Stimulated activated naive CD4-positive, alpha-beta T cell treated with Interleukin-2 at 50 U/mL for 16 hours (primary cell): ENCODE measurements at places on chromosomes 16 and 17.

DNA sequence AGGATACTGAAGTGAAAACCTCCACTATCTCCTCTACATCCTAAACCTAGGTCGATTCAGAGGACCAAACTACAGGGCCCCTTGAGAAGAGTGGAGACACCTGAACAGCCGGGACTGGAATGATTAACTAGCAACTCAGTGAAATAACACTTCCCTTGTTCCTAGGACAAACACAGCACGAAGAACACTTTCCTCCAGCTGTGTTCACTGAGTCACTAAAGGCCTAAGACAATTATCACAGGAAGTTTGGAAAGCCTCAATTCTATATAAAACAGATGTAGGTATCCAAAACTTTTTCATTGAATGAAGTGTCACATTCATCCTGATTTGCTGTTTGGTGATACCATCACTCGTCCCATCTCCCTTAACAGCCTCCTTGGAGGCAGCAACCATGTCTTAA, 15.5 kb upstream of the CUEDC1 start:
- DNase-seq, result no peak

DNA sequence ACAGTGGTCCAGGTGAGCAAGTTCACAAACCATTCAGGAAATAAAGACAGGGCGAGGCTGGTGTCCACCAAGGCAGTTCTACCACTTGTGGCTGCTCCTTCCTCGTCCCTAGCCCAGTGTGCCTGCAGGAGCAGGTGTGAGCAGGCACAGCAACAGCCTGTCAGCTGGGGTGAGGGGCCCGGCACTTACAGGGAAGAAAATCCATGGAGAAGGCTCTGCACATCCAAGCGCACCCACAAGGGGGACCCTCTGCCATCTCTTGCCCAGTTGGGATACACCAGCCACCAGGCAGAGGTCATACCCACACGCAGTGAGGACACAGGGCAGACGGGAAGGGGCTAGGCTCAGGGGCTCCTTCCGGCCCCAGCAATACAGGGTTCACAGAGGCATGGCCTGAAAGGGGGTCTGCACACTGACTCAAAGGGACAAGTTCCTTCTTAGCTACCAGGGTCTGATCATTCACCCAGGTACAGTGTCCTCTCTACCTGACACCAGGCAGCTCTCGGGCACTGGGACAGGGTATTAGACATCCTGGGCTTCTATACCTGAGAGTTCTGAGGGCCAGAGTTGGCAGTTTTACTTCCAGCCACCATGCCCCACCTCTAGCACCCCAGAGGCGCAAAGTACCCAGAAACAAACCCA, 27.0 kb downstream of the CDIP1 start:
- no peak for DNase-seq

- no peak for DNase-seq
Observed at GRCh38 chr16:7422036-7422888, 89.6 kb downstream of the RBFOX1 start.

GRCh38 chr17:32569171-32570080, 82.6 kb downstream of the CDK5R1 start:
- no peak for DNase-seq

DNA sequence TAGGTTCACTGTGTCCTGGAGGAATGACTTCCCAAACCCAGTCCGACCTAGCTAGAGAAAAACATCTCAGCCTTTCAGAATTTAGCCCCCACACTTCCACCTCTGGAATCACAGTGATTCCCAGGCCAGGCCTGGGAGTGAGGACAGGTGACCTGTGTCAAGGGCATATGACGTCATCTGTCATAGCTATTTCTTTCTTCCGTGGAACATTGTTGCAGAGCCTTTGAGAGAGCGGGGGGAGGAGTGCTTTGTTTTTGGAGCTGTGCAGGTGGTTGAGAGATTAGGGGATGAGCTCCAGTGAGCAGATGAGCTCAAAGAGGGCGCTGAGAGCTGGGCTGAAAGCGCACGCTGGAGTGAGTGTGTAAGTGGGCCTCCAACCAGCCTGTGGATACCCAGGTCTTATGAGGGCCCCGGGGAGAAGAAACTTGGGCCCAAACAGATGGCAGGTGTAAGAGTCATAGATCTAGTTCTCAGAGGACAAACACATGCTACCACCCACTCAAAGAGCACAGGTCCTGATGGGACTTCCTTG, 344.8 kb downstream of the SNX29 start:
- DNase-seq, result no peak

- DNase-seq, result no peak
Observed at GRCh38 chr17:7497636-7498035, 13.5 kb downstream of the POLR2A start.

DNA sequence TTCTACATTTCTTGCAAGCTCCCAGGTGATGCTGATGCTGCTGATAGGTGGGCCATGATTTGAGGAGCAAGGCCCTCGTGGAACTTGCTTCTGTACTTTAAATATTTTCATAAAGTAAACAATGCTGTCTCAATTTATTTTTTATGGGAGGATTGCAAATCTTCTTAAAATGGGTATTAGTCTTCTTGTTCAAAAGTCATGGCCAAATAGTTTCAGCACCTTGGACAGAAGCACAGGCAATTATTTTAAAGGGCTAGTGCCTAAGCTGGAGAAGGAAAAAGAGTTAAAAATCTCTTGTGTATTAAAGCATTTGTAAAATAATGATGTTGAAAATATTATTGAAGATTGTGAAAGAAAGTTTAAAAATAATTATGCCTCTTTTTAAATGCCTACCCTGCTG, 50.5 kb downstream of the GPR139 start:
- DNase-seq, result no peak

DNA sequence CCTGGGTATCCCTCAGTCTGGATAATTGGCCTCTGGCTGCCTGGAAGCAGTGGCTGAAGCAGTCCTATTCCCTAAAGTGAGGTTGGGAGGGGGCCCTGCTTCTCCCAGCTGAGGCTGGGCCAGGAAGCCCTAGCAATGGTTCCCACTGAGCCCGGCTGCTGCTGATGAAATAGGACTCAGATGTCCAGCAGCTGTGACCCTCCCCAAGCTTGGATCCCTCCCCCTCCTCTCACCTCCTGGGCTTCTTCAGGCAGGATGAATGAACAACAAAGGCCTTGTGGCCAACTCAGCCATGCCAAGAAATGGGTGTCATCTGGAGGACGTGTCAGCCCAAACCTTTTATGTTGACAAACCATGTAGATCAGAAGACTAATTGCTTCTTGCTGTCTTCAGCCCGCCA, 42.0 kb downstream of the AXIN2 start:
- DNase-seq, result no peak

- DNase-seq, result no peak
Observed at GRCh38 chr16:2325791-2326190, 14.7 kb downstream of the ABCA3 start.
